ENCODE measurements at places on chromosomes 5 and 9.

GRCh38 chr9:89662718-89663613, 58.2 kb downstream of the GADD45G start:
- no peaks in the 10 kb centered on the region for H3K27me3 ChIP-seq
- H3K4me1 ChIP-seq, result peaks cover 15% of the 10 kb centered on the region
- H3K4me3 ChIP-seq, result no peak overlapping the region
- DNase-seq, result no peak
- no peaks in the 10 kb centered on the region for H3K36me3 ChIP-seq

- no peaks in the 10 kb centered on the region for H3K27me3 ChIP-seq
- peaks cover 4% of the 10 kb centered on the region for H3K4me1 ChIP-seq
- H3K36me3 ChIP-seq, result no peaks in the 10 kb centered on the region
- H3K4me3 ChIP-seq, result no peak overlapping the region
These were observed 467.5 kb downstream of the DTWD2 start for GRCh38 chr5:118520771-118521415.

DNA sequence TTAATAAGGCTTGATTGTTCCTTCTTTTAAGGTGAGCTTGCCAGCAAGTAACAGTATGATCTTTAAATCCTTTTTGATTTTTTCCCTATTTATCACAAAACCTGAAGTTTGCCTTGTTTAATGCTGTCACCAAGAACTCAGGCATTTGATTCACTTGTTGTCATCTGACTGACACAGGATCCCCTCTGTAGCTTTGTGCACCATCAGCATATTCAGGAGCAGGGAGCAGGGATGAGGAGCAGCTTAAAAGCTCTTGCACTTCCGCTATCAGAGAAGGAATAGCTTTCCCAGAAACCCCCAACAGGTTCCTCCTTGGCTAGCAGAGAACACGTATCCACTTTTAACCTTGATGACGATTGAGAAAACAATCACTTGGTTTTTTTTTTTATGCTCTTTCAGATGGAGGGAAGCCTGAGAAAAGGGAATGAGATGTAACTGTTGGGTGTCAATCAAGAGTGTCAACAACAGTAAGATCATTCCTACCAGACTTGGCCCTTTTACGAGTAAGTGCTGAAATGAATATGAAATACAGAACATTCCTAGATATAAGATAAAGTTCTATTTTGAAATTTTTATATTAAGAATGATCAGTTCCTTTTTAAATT, 433.1 kb upstream of the CDH18 start:
- H3K27ac ChIP-seq, result no peak overlapping the region
- no peaks in the 10 kb centered on the region for H3K4me1 ChIP-seq
- no peaks in the 10 kb centered on the region for H3K27me3 ChIP-seq
- H3K36me3 ChIP-seq, result no peaks in the 10 kb centered on the region
- DNase-seq, result no peak
- no peak overlapping the region for H3K4me3 ChIP-seq

DNA sequence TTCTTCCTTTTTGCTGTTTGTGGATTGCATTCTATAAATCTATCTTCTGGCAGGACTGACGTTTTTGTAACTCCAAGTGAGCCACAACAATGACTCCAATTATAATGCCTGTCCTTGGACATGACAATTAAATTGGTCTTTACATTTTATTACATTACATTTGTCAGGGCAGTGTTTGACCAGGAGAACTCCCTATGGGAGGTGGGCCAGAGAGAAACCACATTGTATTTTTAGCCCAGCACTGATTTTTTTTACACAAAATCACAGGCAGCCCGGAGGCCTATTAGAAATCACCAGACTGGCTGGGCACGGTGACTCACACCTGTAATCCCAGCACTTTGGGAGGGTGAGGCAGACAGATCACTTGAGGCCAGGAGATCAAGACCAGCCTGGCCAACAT, 99.1 kb upstream of the SMC5 start:
- no peak for DNase-seq
- no peak overlapping the region for H3K27ac ChIP-seq
- no peaks in the 10 kb centered on the region for H3K36me3 ChIP-seq
- no peaks in the 10 kb centered on the region for H3K4me1 ChIP-seq
- no peak overlapping the region for H3K4me3 ChIP-seq

GRCh38 chr5:88837222-88837621, 45.8 kb downstream of the MEF2C start:
- H3K36me3 ChIP-seq, result peaks cover 4% of the 10 kb centered on the region
- H3K4me1 ChIP-seq, result peaks cover 25% of the 10 kb centered on the region
- H3K27me3 ChIP-seq, result no peaks in the 10 kb centered on the region
- DNase-seq, result no peak
- H3K27ac ChIP-seq, result no peak overlapping the region
- no peak overlapping the region for H3K4me3 ChIP-seq

GRCh38 chr9:87792831-87793288, 66.9 kb downstream of the CTSL start:
- H3K4me3 ChIP-seq, result no peak overlapping the region
- peaks cover 1% of the 10 kb centered on the region for H3K4me1 ChIP-seq
- H3K27ac ChIP-seq, result no peak overlapping the region
- DNase-seq, result no peak

DNA sequence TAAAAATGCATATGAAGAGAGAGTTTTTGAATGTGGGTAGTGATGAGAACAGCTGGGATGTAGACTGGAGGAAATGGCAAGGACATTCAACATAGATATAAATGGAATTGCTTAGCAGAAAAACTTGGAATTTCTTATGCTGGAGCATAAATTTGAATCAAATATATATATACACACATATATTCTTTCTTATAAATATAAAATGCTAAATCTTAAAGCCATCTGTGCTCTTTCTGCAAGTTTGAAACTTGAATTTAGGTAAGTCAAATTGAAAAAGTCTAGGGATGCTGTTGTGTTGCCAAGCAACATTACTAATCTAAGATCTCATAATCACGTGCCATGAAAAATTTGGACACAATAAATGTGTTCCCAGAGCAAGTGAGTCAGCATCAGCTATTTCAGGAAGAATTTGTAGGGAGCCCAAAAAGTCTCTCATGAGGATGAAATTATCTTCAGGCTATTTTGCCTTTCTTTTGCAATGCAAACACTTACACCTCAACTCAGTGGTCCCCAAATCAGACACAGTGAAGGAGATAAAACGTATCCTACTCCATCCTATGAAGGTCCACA, 58.4 kb upstream of the ALDH1A1 start:
- H3K27me3 ChIP-seq, result no peaks in the 10 kb centered on the region
- no peaks in the 10 kb centered on the region for H3K36me3 ChIP-seq
- no peak for DNase-seq
- no peak overlapping the region for H3K27ac ChIP-seq
- no peak overlapping the region for H3K4me3 ChIP-seq
- H3K4me1 ChIP-seq, result peaks cover 17% of the 10 kb centered on the region

- H3K4me3 ChIP-seq, result no peak overlapping the region
- no peaks in the 10 kb centered on the region for H3K36me3 ChIP-seq
- no peak for DNase-seq
These were observed 59.8 kb downstream of the TNFSF15 start for GRCh38 chr9:114745879-114746550.

DNA sequence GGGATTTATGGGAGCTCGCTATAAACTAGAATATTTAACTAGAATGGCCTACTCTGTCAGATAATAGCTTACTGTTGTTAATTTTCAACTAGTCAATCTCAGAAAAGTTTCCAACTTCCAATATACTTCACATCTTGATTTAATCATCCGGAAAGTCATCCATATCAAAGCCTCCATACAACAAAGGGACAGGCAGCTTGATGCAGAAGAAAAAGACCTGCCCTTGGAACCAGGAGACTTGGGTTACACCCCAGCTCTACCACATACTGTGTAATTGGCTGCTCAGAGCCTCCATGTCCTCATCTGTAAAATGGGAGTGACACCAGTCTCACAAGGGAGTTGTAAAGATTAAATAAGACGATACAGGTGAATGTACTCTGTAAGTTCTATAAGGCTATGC, 1.9 kb downstream of the PTPN3 start:
- no peak overlapping the region for H3K27ac ChIP-seq
- peaks cover 12% of the 10 kb centered on the region for H3K4me1 ChIP-seq
- DNase-seq, result no peak
- peaks cover 11% of the 10 kb centered on the region for H3K36me3 ChIP-seq

GRCh38 chr5:154220625-154221024, 30.1 kb downstream of the GALNT10 start:
- H3K4me1 ChIP-seq, result peaks cover 34% of the 10 kb centered on the region
- peaks cover 2% of the 10 kb centered on the region for H3K27me3 ChIP-seq
- DNase-seq, result no peak
- H3K36me3 ChIP-seq, result peaks cover 3% of the 10 kb centered on the region

DNA sequence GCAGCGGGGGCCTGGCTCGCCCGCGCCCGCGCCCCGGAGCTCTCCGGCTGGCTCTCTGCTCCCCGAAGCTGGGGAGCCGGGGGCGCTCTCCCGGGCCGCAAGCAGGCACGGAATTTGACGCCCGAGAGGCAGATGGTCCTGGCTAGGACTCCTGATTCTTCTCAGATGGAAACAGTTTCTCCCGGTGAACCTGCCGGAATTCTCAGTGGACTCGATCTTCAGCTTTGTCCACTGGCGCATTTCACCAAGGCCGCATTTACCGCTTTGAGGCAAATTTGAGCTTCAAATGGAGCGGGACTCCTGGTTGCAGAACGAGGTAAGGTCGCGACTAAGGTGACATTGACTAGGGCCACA, 305.7 kb upstream of the KCNN2 start:
- H3K4me1 ChIP-seq, result peaks cover 5% of the 10 kb centered on the region
- H3K4me3 ChIP-seq, result peak overlapping the region; percentile 80
- H3K36me3 ChIP-seq, result no peaks in the 10 kb centered on the region
- peak; percentile 18 for DNase-seq
- H3K27ac ChIP-seq, result no peak overlapping the region
- H3K27me3 ChIP-seq, result peaks cover 16% of the 10 kb centered on the region

DNA sequence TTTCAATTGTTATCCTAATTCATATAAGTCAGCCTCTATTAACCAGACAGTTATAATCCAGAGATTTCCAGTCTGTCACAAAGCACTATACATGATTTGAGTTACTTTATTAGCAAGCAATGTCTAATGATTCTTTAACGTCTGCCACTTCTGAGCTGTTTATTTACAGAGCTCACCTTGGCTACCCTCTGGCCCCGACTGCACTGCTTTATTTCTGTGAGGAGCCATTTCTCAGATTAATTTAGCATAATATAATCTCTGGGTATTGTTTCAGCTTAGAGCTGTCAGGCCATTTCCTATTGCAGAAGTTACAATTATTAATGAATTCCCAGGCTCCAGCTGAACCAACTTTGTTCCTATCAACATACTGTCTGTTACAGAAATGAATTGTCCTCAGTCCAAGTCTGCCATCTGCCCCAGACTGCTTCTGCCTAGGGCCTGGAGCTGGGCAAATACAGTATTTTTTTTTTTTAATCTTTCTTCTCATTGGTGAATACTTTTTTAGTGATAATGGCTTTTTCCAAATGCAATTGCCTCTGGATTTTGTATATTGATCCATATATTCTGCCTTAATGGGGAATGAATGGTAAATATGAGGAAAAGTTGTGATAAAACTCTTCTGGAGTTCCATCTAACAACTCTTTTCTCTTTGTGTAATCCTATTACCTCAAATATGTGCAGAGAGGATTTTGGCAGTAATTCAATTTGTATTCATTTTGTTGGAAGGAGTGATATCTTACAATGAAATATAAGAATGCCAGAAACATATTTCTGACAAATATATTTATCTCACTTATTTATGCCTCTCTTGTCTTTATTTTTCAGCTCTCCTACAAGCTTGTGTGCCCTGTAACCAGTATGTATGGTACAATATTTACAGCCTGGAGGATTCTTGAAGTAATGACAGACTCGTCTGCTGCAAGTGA, 104.7 kb downstream of the FOCAD start:
- peaks cover 16% of the 10 kb centered on the region for H3K36me3 ChIP-seq
- no peak overlapping the region for H3K27ac ChIP-seq
- peaks cover 10% of the 10 kb centered on the region for H3K4me1 ChIP-seq
- DNase-seq, result no peak
- H3K4me3 ChIP-seq, result no peak overlapping the region
- no peaks in the 10 kb centered on the region for H3K27me3 ChIP-seq

- H3K4me1 ChIP-seq, result no peaks in the 10 kb centered on the region
- H3K27ac ChIP-seq, result no peak overlapping the region
- no peaks in the 10 kb centered on the region for H3K27me3 ChIP-seq
- DNase-seq, result no peak
These were observed 24.5 kb downstream of the CDC42SE2 start for GRCh38 chr5:131288328-131288727.

- no peak overlapping the region for H3K4me3 ChIP-seq
- H3K4me1 ChIP-seq, result peaks cover 6% of the 10 kb centered on the region
- H3K27ac ChIP-seq, result no peak overlapping the region
- no peak for DNase-seq
- H3K36me3 ChIP-seq, result no peaks in the 10 kb centered on the region
These were observed 22.4 kb downstream of the ECM2 start for GRCh38 chr9:92513349-92513748.

DNA sequence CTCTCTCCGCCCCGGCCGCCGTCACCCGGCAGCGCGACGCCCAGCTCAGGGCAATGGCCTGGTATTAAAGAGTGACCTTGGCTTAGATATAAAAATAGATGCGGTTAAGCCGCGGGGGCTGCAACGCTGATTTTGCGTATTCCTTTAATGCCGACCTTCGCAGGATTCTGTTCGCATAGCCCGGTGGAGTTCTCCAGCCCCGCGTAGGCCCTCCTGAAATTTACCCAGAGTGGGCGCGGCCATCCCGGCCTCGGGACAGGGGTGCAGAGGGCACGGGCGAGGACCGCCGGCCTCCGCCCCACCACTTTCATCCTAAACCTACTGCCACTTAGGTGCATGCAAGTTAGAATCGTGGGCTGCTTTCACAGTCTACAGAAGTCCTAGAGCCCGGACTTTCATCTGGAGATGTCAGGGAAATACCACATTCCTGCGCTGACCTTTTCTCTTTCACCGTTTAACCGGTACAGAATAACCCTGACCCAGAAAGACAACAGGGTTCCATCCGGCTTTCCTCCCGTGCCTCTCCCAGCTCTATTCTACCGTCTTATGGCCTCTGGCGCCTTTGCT, 492 bp upstream of the FAM169A start:
- H3K27me3 ChIP-seq, result peaks cover 5% of the 10 kb centered on the region
- peaks cover 17% of the 10 kb centered on the region for H3K4me1 ChIP-seq
- DNase-seq, result peak; percentile 38
- H3K27ac ChIP-seq, result peak overlapping the region; percentile 76
- H3K4me3 ChIP-seq, result peak overlapping the region; percentile 90

GRCh38 chr5:87755360-87755759, 342.6 kb upstream of the CCNH start:
- H3K4me3 ChIP-seq, result no peak overlapping the region
- peaks cover 5% of the 10 kb centered on the region for H3K4me1 ChIP-seq
- no peak for DNase-seq

DNA sequence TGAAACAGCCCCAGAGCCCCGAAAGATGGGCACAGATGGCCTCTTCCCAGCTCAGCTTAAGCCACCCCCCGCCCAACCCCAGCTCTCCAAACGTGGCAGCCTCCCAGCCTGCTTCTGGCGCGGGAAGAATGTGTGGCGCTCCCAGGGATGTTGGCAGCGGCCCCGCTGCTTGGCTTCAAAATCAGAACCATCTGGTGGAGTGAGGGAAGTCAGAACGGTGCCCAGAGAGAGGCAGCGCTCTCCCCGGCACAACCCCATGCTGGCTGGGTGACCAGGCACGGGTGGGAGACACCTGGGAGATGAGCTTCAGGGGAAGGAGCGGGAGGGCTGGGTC, 72.7 kb upstream of the ORM1 start:
- peaks cover 8% of the 10 kb centered on the region for H3K36me3 ChIP-seq
- no peaks in the 10 kb centered on the region for H3K4me1 ChIP-seq
- no peak overlapping the region for H3K4me3 ChIP-seq

- peaks cover 10% of the 10 kb centered on the region for H3K4me1 ChIP-seq
- H3K27me3 ChIP-seq, result peaks cover 11% of the 10 kb centered on the region
- peak; percentile 89 for DNase-seq
- H3K27ac ChIP-seq, result no peak overlapping the region
These were observed 194 bp upstream of the RXFP3 start for GRCh38 chr5:33936004-33936380.

- H3K27ac ChIP-seq, result no peak overlapping the region
- no peaks in the 10 kb centered on the region for H3K36me3 ChIP-seq
- no peak overlapping the region for H3K4me3 ChIP-seq
- peaks cover 3% of the 10 kb centered on the region for H3K4me1 ChIP-seq
- H3K27me3 ChIP-seq, result peaks cover 1% of the 10 kb centered on the region
These were observed 36.5 kb downstream of the FOXD1 start for GRCh38 chr5:73411936-73412596.
